ENCODE measurements at places on chromosomes 5 and 9.

DNA sequence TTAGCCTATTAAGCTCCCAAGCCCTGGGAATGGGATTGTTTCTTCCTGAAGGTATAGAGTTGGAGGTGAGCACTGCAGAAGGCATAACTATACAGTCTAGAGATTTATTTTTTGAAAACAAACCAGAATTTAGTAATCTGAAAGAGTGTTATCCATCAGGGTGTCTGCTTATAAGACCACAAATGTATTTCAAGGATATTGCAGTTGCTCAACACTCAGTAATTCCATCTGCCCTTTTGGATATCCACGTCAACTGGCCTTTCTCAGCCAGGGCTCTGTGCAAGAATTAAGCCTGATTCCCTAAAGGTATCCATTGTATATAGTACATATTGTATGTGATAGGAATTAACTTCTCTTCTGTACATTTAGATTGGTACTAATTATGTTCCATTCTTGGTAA, 15.0 kb upstream of the IL31RA start:
- no peak for DNase-seq

DNA sequence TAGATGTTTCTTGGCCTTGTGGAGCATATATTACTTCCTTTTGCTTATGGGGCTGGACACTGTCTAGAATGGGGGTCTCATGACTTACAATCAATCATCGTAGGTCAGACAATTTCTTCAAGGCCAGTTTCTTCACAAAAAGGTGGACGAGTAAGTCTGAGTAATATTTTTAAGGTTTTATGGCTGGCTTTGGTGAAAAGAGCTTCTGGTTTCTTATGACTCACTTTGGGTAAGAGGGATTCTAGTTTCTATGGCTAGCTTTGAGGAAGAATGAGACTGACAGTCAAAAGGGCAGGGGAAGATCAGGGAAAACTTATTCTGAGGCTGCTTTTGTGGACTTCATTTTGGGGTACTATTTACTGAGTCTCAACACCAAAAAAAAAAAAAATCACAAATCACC, 2067.2 kb upstream of the C9orf72 start:
- DNase-seq, result no peak

DNA sequence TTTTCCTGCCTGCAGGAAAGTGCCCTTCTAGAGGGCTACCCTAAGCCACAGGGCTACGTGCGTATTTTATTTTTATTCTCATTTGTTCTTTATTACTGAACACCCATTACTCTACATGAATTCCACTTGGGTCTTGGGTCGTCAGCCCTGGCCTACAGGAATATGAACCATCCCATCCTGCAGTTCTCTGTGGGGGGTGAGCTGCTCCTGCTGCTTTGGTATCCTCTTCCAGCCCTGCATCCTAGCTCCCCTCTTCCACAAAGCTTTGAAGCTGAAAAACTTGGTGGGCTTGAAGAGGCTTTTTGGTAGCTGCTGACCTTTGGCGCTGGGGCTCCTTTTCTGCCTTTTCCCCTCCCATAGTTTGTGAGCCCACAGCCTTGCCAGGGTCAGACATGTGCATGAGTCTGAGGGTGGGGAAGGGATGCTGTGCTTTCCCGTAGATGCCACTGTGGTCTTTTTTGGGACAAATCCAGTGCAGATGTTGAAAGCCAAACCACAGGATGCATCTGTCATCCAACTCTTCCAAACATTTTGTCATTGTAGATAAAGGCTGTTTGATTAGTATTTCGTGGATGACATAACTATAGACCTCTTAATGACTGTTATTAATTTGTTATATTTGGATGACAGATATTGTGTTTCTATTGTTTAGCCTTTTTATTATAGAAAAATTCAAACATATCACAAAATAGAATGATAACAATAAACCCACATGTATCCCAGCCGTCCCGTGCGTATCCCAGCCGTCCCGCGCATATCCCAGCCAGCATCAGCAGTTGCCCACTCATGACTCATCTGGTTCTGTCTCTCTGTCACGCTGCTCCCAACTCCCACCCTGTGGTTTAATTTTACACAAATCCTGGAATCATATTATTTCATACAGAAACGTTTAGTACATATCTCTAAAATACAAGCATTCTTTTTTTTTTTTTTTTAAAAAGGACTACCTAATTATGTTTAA, 43.9 kb downstream of the SLC46A2 start:
- no peak for DNase-seq

- DNase-seq, result no peak
These were observed 6.7 kb upstream of the FYB1 start for GRCh38 chr5:39226100-39226451.

- no peak for DNase-seq
These were observed 124.5 kb downstream of the C5orf15 start for GRCh38 chr5:133843911-133844310.

- no peak for DNase-seq
These were observed 20.1 kb upstream of the MARCHF6 start for GRCh38 chr5:10333154-10334006.

DNA sequence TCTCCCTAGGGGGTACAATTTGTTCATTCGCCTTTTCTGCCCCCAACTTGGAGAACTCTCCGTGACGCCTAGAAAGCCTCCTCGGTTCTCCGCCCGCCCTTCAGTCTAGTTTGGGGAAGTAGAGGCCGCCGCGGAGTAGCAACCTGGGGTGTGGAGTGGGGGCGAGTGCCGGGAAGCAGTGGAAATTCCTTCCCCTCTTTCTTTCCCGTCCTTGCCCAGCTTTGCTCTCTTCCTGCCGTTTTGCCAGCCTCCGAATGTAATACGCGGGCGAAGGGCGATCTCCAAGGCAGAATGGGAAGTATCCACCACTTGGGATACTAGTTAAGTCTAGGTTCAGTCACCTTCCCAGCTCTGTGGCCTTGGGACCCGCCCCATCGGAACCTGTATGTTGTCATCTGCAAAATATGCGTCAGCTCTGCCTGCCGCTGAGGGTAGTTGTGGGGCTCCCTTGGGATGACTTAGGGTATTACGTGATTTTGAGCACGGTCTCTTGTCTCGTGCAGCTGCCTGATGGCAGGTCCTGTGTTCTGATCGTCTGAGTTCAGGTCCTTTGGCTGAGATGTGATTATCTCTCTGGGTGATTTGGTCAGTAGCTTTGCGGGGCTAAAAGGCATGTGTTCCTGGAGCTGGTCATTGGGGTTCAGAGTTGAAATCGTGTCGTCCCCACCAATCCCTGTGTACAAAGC, 724 bp downstream of the PAM start:
- no peak for DNase-seq

- DNase-seq, result no peak
These were observed 207.2 kb upstream of the RFX3 start for GRCh38 chr9:3733039-3733408.

GRCh38 chr5:163489055-163489744, 16.2 kb upstream of the MAT2B start:
- DNase-seq, result no peak

GRCh38 chr9:4116723-4117460, 183.0 kb downstream of the GLIS3 start:
- no peak for DNase-seq

GRCh38 chr9:123814496-123814895, 115.4 kb downstream of the DENND1A start:
- no peak for DNase-seq

- DNase-seq, result no peak
These were observed 208.0 kb downstream of the SGCD start for GRCh38 chr5:156534906-156535485.

DNA sequence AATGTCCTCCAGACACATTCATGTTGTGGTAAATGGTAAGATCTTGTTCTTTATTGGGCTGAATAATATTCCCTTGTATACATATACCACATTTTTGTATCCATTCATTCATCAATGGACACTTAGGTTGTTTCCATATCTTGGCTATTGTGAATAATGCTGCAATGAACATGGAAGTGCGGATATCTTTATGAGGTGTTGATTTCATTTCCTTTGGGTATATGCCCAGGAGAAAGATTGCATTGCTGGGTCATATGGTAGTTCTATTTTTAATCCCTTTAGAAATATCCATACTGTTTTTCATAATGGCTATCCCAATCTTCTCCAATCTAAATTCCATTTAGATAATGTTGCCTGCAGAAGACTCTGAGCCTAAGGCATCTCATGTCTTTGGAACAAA, 78.0 kb upstream of the TNC start:
- no peak for DNase-seq

- no peak for DNase-seq
These were observed 127.8 kb upstream of the GPR151 start for GRCh38 chr5:146643776-146644175.

GRCh38 chr5:73693573-73694061, 67.6 kb downstream of the ARHGEF28 start:
- DNase-seq, result no peak

DNA sequence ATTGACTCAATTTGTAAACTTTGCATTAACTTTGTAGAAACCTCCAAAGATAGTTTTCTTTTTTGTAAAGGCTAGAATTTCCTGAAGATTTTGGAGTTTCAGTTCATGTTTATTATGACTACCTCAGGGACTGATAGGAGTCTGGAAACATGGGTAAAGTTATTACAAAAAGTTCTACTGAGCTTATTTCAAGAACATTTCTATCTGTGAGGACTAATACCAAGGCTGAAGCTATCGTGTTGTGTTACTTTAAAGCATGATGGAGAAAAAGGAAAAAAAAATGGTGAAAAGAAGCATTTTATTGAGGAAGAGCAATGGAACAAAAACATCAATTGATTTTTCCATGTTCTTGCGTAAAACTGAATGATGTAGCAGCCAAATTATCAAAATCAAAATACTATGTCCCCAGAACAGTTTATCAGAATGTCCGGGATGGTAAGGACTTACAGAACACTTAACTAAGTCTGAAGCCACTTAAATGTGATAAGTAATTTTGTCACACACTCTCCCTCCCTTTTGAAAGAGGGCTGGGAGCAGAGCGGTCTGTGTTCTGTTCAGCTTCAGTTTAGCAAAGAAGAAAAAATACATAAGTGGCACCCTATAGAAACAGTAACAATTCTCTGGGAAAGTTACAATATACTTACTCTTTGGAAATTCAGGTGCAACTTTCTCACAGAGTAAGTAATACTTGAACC, 25.1 kb upstream of the VCAN start:
- DNase-seq, result no peak

GRCh38 chr9:135908093-135908753, 877 bp upstream of the CAMSAP1 start:
- DNase-seq, result no peak

DNA sequence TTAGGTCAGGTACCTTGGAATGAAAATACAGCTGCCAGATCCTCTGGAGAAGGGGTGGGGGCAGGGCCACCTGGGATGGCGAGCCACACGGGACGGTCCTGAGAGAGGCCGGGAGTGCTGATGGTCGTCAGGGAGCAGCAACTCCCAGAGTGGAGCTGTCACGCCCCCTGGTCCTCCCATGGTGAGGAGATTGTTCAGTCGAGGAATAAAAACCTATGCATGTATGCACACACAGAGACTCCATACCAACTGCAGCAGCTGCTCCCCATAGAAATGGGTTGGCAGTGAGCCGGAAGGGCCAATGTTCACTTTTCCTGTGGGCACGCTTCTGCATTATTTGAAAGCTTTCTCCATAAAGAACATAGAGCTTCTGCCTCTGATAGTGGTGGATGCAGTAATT, 45.2 kb upstream of the SEMA4D start:
- no peak for DNase-seq

DNA sequence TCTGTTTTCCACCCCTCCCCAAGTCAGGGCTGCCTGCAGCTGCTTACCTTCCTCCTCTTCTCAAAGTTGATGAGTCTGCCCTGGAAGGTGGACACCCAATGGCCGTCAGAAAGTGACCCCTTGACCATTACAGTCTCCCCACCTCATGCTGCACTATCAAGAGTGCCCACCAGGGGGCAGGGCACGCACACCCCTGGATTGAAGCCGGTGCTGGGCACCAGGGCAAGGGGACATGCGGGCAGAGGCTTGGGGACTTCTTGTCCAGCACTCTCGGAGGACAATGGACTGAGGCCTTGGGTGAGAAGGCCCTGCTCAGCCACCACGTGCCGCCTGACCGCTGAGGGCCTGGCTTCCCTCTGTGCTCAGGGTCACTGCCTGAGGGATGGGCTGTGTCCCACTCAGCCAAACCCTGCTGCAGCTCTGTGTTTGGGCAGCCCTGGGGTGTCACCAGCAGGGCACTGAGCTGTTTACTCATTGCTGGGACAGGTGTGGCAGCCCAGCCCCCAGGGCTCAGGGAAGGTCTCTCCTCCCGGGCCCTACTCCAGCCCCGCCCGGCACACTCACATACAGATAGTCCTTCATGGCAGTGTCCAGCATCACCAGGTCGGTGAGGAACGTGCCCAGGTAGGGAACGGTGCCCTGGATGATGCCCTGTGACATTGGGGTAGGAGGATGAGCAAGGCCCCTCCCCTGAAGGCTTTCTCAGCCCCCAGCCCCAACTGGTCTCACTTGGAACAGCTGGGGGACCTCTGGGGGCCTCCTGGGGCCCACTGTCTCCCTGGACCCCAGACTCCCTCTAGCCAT, 17.7 kb downstream of the RALGDS start:
- DNase-seq, result no peak

GRCh38 chr9:125966959-125967711, 220.0 kb downstream of the PBX3 start:
- no peak for DNase-seq

DNA sequence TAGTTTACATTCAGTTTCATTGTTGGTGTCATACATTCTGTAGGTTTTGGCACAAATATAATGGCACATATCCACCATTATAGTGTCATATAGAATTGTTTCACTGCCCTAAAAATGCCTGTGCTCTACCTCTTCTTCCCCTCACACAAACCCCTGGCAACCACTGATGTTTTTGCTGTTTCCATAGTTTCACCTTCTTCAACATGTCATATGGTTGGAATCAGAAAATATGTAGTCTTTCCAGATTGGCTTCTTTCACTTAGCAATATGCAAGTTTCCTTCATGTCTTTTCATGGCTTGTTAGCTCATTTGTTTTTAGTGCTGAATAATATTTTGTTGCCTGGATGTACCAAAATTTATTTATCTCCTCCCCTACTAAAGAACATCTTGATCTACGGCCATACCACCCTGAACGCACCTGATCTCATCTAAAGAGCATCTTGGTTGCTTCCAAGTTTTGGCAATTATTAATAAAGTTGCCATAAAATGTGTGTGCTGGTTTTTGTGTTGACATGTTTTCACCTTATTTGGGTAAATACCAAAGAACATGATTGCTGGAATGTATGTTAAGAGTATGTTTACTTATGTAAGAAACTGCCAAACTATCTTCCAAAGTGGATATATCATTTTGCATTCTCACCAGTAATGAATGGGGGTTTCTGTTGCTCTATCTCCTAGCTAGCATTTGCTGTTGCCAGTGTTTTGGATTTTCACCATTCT, 17.0 kb upstream of the CDK20 start:
- no peak for DNase-seq

GRCh38 chr9:136332482-136332983, 5.2 kb downstream of the GPSM1 start:
- no peak for DNase-seq

- DNase-seq, result no peak
These were observed 649.2 kb downstream of the EFNA5 start for GRCh38 chr5:107021575-107021974.

- DNase-seq, result no peak
These were observed 79.6 kb downstream of the PAPPA start for GRCh38 chr9:116233160-116233530.

- DNase-seq, result no peak
These were observed 14.1 kb downstream of the MARCHF6 start for GRCh38 chr5:10367579-10367978.
